ENCODE measurements at places on chromosomes 2 and 18.
A peak's percentile ranks its signal among the peaks of the same experiment; 100 is the strongest.

GRCh38 chr2:101149241-101150192, 1.7 kb downstream of the TBC1D8 start:
- DNase-seq = no peak

DNA sequence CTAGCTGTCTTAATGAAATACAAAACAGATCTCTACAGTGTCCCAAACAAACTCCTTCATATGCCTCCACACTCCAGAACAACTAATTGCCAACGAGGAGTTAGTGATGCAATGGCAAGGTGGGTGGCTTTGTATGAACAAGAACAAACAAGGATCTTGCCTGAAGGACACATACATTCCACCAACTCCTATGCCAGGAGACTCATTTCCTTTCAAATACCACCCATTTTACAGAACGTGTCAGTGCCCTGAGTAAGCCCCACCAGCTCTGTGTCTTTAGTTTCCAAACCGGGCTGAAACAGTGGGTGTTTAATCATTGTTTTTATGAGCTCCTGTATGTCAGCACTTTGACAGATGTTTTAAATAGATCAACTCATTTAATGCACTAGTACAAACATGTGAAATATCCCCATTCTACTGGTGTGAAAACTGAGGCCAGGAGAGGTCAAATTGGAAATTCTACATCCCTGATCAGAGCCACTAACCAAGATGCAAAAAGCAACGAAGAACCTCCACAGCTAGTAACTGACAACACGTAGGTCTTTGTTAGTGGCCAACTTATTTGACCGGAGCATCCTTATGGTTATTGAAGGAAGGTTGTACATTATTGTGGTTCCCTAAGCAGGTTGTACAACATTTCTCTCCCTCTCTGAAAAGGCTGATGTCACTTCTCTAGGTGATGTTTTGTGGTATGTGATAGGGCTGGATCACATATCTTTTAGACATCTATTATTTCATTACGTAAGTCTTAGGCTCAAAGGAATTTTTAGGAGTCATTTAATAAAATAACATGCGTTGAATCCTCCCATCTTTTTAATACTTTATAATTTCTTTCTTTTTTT, 534.9 kb upstream of the TNP1 start:
- DNase-seq = no peak

DNA sequence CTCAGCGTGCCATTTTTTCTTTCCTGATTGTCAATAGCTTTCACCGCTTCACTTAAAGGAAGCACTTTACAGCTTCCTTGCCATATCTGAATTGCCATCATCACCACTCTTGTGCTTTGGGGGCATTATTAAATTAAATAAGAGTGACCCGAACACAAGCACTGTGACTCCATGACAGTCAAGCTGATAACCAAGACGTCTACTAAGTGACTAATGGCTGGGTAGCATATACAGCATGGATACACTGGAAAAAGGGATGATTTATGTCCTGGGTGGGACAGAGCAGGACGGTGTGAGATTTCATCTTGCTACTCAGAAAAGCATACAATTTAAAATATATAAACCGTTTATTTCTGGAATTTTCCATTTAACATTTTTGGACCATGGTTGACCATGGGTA, 24.3 kb upstream of the AFF3 start:
- DNase-seq = no peak

DNA sequence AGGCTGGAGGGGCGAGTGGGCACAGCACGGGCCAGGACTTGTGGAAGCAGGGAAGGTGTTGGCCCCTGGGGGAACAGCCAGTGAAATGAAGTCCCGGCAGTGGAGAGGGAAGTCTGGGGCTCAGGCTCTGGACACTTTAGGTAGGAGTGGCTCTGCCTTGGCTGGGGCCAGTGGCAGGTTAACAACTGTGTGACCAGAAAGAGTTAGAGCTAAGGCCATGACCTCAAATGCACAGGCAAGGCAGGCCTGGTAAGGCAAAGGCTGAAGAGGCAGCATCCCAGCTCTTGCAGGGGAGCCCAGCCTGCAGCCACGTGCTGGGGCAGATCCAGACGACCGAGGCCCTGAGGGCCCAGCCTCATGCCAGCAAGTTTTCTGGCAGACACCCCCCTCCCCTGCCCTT, 21.5 kb downstream of the PCARE start:
- no peak for DNase-seq

GRCh38 chr2:220424561-220424960, 797.1 kb downstream of the SLC4A3 start:
- no peak for DNase-seq

DNA sequence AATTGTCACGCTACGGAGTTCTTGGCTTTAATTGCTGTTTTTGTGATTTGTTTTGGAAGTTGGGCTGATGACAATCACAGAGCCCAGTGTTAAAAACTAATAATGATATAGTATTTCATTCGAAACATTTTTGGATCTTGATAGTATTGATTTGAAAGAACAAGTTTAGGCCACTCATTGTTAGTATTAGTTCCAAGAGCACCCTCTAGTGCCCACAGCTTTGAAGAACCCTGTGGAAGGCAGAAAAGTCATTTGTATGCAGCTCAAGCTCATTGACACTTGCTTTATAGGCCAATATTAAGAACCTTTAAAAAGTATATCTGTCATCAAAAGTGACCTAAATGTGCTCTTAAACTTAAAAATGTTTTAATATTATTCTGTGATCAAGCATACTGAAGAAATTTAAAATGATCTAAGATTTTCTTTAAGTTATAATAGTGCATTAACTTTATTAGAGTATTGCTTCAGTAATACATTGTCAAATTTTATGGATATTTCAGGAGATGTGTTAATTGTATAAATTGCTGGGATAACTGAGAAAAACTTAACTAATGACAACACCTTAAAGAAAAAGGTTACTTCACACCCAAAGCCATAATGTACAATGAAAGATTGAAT, 191.0 kb downstream of the GRB14 start:
- no peak for DNase-seq

DNA sequence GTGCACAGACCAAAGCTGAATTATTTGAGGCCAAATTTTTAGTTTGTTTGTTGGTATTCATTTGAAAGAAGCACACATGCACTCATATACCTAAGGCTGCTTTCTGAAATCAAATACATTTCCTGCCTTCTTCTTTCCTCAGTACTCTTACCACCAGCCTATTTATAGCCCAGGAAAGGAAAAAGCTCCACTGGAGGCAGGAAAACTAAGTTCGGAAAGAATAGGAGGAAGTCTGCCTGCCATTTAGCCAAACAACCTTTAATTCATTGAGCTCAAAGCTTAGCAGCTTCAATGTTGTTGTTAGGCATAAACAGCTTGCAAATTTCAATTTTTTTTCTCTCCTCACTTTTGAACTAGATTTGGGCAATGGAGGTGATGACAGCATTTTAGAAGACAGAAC, 40.4 kb upstream of the RASGRP3 start:
- no peak for DNase-seq

DNA sequence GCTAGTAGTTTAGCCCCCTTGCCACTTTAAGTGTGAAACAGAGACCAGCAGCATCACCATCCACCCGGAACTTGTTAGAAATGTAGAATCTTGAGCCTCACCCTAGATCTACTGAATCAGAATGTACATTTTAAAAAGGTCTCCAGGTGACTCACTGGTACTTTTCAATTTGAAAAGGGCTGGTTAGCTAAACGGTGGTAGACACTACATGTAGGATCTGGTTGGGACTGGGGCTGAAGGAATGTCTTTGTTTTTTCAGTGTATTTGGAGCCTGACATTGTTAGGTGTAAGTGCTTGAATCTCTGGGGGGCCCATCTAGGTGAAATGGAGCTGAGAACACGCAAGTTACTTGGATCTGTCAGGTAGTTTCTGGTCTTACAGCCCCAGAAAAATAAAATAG, 44.0 kb upstream of the XPO1 start:
- DNase-seq = no peak

GRCh38 chr2:74554820-74555531, 456 bp downstream of the DOK1 start:
- DNase-seq = peak; percentile 64

- peak; percentile 18 for DNase-seq
Measured at GRCh38 chr2:20593072-20594034, 57.5 kb downstream of the HS1BP3 start.

- no peak for DNase-seq
Measured at GRCh38 chr2:16855183-16855582, 189.5 kb upstream of the CYRIA start.

- no peak for DNase-seq
Measured at GRCh38 chr2:215851082-215851481, 162.3 kb downstream of the MREG start.

- no peak for DNase-seq
Measured at GRCh38 chr18:60446821-60447220, 74.2 kb upstream of the MC4R start.

- DNase-seq = peak; percentile 49
Measured at GRCh38 chr2:57720728-57721627, 325.6 kb upstream of the VRK2 start.

- no peak for DNase-seq
Measured at GRCh38 chr2:237161189-237161588, 75.5 kb downstream of the COPS8 start.

GRCh38 chr2:126664639-126665038, 8.7 kb downstream of the GYPC start:
- no peak for DNase-seq

DNA sequence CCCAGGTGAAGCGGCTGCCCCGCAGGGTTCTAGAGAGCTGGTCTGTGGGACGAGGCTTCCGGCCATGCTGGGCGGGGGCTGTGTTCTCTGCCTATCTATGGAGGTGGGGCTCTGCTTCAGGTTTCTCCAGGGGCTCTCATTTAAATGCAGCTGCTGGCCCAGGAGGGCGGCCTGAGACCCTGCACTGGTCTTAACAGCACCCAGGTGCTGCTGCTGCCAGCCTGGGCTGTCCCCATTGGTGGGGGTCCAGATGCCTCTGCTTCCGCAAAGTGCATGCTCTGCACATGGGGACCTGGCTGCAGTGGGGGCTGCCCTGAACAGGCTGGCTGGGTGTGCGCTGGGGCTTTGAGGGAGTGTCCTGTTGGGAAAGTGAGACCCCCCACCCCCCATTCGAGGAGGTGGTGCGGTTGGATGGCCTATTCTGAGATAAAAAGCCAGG, 29.7 kb upstream of the ALLC start:
- DNase-seq = no peak

Data from activated naive CD4-positive, alpha-beta T cell treated with anti-CD3 and anti-CD28 coated beads, Interleukin-2, amount 10 ng/mL, durations not matched to agents 7 days and 5 days (primary cell).